NCI-H345 (cell line): ENCODE measurements at places on chromosomes 7 and 10.

DNA sequence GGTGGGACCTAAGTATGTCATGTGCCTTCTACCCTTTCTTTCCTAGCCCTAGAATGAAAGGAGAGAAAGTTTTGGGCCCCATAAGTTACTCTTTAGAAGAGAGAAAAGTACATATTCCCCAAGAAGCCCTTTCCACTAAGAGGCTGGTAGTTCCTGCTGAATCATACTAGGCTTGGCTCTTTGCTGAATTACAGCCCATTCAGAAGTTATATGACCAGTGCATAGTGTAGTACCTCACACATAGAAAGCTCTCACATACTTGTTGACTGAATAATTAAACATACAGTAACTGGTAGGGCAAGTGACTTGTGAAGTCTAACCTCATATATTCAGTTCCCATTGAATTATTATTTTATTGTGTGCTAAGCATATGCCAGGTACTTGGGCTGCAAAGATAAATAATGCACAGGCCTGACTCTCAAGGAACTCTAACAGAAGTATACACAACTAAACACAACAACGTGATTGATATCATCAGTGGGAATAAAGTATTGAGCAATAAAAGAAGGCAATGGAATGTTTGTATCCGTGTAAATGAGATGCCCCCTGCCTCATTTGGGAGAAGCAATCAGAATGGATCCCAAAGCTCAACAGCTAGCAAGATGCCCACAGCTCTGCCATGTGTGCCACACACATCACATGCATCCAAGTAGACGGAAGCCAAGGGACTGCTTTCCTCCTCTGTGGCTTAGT is 38.9 kb upstream of the UBN2 start:
- no peak for DNase-seq

- peak; percentile 23 for DNase-seq
Measured at GRCh38 chr7:156932006-156932405, 17.5 kb upstream of the NOM1 start.

GRCh38 chr10:97384156-97384555 is 17.0 kb downstream of the RRP12 start:
- no peak for DNase-seq

DNA sequence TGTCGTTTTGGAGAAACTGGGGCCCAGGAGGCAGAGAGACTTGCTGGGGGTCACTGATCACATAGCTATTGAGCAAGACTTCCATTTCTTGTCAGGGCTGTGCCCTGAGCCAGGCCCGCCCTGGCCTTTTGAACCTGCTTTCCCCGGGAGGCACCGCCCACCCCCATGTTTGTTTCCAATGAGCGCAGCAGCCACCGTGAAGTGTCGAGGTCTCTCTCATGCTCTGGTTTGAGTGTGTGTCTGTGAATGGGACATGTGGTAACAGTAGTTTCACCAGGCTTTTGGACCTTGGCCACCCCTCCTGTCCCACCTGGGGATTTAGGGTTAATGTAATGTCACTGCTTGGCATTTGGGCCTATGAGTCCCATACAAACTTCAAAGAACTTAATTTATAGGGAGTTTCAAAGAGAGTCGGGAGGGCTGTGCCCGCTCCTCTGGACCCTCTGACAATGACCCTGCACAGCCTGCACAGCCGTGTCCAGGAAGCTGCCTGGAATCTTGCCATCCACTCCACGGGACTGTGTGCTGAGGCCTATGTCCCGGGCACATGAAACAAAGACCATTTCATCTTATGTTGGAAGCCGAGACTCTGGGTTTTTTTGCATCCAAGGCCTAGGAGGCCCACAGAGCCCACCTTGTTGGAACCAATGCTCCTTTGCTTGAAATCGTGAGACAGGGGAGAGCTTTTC is 6.3 kb downstream of the PRF1 start:
- no peak for DNase-seq

DNA sequence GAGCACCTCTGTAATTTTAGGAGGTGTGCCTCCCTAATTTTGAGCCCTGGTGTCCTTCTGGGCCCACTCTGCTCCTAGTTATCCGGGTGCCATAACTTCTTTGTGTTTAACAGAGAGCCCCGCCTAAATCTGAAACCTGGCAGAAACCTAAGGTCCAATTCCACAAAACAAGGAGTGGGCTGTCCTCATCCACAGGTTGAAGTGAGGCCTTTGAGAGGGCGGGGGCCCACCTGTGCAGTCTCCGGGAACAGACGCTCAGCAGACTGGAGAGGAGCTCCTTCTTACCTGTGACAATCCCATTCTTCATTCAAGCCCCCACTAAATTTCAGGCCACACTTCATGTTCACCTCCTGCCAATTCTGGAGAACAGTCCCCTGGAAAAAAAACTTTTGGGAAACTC is 10.9 kb downstream of the TMEM72 start:
- DNase-seq: no peak

DNA sequence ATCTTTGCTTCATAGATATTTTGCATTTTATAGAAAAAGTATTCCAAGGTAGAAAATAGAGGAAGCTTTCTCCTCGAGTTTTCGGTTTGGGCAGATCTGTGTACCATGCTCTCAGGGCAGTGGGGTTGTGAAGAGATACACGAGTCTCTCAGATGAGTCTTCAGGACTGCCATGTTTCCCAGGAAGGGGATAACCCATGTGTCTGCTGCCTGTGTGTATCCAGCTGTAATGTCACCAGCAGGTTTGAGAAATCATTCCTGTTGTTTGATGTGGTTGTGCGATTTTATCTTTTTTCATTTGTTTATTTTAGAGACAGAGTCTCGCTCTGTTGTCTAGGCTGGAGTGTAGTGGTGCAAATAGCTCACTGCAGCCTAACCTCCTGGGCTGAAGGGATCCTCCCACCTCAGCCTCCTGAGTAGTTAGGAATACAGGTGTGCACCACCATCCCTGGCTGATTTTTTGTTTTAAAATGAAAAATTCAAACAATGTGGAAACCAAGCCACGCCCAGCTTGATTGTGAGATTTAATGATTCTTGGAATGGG is 48.9 kb downstream of the SNX10 start:
- no peak for DNase-seq

- no peak for DNase-seq
Measured at GRCh38 chr7:10779465-10780399, 193.9 kb upstream of the PHF14 start.

DNA sequence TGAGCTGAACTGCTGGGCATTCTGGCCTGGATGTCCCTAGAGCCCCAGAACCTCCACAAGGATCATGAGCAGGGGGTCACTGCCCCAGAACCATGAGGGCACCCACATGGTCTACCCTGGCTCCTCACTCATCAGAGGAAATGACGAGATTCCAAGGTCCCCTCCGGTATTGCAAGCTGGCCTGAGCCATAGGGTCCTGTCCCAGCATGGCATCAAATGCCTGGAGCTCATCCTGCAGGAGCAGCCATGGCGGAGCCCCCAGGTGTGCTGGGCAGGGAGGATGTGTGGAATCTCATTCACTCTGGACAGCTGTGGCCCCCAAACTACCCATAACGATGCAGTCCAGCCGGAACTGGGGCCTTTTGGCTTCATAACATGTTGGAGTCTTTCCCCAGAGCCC is 66.6 kb upstream of the ANTXRL start:
- no peak for DNase-seq

DNA sequence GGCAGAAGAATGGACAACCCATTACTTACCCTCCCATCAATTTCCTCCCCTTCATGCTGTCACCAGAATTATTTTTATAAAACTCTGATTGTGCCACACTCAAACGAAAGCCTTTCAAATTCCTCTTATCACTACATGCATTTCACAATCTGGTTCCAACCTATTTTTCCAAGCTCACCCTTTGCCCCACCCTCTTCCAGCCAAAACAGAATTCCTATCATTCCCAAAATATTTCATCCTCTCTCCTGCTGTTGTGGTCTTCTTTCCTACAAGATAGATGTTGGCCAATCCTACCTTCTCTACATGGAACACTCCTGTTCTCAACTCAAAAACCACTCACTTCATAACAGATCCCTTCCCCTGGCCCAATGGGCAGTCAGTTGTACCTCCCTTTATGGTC is 111.5 kb downstream of the ELAPOR2 start:
- no peak for DNase-seq

GRCh38 chr10:95758351-95759025 is 2.5 kb downstream of the ENTPD1 start:
- no peak for DNase-seq

GRCh38 chr7:104938741-104939390 is 75.1 kb upstream of the KMT2E start:
- no peak for DNase-seq

GRCh38 chr7:41881331-41882130 is 178.6 kb upstream of the INHBA start:
- no peak for DNase-seq

DNA sequence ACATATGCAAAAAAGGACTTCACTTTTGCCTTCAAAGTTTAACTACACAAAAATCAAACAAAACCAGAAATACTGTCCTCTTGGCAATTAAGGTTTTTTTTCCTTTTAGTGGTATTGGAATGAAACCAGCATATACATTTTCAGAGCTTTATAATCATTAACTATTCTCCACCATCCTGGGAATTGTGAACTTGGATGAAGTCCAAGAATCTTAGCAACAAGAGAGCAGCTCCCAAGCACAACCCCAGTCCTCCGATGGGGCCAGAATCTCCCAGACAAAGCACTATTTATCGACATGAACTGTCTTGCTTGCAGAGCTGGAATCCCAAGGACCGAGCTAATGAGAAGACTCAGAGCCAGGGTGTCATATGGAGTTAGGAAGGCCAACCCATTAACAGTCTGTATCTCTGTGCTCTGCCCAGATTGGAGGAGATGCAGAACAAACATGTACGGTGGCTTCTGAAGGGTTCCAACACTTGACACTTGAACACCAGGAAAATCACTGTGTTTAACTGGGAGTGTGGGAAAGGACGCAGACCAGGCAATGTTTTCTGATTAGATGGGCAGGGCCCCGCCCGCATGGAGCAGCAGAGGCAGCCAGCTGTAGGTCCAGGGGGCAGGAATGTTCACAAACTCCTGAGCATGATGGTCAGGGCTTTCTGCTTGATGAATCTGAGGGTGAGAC is 35.5 kb downstream of the PPP1R3C start:
- peak; percentile 51 for DNase-seq

DNA sequence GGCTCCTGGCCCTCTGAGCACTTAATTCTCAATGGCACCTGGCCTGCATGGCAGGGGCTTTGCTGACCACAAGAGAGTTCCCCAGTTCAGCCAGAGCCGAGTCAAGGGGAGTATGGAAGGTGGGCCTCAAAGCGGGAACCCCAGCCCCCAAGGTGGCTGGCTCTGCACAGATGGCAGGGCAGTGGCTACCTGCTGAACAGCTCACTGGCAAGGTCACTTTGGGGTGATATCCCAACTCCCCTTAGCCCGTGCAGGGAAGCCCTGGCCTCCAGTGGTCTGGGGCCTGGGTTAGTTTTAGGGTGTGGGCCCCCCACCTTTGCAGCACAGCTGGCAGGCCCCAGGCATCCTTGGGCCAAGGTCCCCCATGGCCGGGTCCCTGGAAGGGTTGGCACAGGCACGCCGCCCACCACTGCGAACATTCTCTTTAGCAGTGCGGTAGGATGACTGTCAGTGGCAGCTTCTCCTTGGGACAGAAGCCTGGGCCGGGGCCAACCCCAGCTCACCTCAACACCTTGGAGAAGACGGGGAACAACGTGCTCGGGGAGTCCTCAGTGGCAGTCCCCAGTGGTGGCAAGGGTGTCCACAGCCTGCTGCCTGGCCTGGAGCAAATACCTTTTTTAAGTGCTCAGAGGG is 36.8 kb downstream of the PPIF start:
- no peak for DNase-seq

- no peak for DNase-seq
Measured at GRCh38 chr7:49119706-49120105, 195.4 kb downstream of the CDC14C start.

- no peak for DNase-seq
Measured at GRCh38 chr10:113993489-113993991, 50.1 kb upstream of the ADRB1 start.

GRCh38 chr7:27916372-27916771 is 176.4 kb downstream of the TAX1BP1 start:
- DNase-seq: no peak
